ENCODE measurements at places on chromosomes 5 and 9.

GRCh38 chr9:37503736-37504135 is 18.0 kb downstream of the POLR1E start:
- no peak for DNase-seq

- DNase-seq, result no peak
Measured at GRCh38 chr5:103801681-103802080, 239.1 kb upstream of the NUDT12 start.

DNA sequence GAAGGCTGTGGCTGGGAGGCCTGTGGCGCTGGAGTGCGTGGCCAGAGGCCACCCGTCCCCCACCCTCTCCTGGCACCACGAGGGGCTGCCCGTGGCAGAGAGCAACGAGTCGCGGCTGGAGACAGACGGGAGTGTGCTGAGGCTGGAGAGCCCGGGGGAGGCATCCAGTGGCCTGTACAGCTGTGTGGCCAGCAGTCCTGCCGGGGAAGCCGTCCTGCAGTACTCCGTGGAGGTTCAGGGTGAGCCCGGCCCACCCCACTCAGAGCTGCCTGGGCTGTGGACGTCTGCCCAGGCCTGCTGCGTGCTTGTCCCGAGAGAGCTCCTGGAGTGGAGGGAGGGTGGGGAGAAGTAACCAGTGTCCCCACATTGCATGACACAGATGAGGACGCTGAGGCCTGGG is 89.2 kb downstream of the HMCN2 start:
- DNase-seq, result no peak

- DNase-seq, result no peak
Measured at GRCh38 chr9:135447126-135447525, 32.5 kb upstream of the PPP1R26 start.

GRCh38 chr5:115246361-115246991 is 16.2 kb downstream of the PGGT1B start:
- peak; percentile 45 for DNase-seq

DNA sequence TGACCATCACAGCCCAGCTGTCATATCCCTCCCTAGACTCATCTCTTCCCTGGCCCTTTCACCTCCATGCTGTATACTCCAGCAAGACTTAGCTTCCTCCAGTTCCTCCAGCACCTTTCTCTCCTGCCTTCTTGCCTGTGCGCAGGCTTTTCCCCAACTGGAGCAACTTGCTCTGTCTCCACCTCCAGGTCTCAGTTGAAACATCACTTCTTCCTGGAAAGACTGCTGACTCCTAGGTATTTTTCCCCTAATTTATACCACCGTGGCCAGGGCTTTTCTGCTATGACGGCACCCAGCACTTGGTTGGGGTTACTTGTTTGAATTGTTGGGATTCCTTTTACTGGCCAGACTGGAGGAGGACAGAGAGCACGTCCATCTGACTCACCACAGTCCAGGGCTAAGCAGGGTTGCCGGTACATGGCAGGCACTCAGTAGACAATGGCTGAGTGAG is 67.5 kb downstream of the KCNIP1 start:
- DNase-seq, result no peak

DNA sequence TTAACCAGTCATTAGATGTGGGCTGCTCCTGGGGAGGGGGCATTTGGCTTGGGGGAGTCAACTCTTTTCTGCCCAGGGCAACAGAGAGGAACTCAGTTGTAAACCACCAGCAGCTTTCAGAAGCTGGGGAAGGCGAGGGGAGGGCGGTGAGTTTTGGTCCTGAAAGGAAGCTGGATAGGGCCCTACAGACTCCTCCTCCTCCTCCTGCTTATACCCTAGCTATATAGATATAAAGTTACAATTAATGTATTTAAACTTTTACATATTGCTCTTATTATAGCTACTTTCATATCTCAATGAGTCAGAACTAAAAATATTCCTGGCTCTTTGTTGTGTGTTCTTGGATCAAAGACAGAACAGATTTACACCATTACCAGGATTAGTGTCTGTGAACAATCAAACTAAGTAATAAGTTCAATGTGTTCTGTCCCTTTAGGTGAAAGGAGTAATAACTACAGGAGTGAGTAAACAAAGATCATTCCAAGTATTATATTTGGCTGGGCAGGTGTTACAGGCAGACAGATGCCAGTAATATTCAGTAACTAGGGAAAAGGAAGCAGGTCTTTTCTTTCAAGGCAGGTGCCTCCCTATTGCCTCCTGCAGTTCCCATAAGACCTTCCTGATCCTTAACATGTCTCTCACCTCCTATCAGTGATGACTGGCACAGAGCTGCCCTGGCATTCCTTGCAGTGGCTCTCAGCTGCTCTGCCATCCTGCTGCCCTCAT is 20.5 kb upstream of the VPS13A start:
- DNase-seq, result no peak

DNA sequence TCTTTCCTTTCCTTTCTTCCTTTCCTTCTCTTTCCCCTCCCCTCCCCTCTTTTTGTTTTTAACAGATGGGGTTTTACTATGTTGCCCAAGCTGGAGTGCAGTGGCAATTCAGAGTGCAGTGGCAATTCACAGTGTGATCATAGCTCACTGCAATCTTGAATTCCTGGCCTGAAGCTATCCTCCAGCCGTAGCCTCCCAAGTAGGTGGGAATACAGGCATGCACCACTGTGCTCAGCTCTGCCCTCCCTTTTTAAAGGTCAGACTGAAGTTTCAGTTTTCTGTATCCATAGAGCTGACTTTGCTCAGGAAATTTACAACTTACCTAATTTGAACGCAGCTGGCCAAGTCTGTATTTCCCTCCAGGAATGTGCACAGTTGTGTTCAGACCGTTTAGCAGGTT is 696 bp downstream of the CCL28 start:
- DNase-seq, result no peak

GRCh38 chr9:114264806-114265550 is 57.9 kb upstream of the ORM1 start:
- no peak for DNase-seq

DNA sequence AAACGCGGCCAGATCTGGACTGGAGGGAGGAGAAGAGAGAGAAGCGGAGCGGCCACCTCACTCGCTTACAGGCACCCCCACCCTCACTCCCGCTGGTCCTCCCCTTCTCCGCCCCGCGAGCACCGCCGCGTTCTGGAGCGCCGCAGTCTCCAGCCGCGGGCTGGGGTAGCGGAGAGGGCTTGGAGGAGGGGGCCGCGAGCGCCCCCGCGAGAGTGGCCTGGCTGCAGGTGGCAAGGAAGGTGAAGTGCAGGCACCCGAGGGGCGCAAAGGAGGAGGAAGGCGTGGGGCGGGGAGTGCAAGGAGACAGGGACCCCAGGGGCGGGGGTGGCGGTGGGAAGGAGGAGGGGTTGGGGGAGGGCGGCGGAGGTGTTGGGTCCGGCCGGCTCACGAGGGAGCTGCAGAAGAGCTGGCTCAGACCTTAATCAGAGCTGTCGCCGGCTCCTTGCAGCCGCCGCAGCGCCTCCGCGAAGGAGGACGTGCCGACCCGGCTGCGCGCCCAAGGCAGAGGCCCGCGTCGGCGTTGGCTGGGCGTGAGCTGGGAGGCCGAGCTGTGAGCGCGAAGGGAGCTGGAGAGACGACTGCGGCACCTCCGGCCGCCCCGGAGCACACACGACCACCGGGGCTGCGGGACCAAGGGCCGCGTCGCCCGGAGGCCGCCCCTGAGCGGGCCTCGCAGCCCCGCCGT is at the start of gene DMRT3:
Gene DMRT3, plus strand, starts transcription at position 398 of the 685 bp plus-strand sequence. CDS start 347 bp downstream, outside the sequence.
- DNase-seq, result no peak

- DNase-seq, result no peak
Measured at GRCh38 chr5:170534177-170534576, 30.4 kb downstream of the KCNIP1 start.
